ENCODE measurements at places on chromosomes 1 and 21.

DNA sequence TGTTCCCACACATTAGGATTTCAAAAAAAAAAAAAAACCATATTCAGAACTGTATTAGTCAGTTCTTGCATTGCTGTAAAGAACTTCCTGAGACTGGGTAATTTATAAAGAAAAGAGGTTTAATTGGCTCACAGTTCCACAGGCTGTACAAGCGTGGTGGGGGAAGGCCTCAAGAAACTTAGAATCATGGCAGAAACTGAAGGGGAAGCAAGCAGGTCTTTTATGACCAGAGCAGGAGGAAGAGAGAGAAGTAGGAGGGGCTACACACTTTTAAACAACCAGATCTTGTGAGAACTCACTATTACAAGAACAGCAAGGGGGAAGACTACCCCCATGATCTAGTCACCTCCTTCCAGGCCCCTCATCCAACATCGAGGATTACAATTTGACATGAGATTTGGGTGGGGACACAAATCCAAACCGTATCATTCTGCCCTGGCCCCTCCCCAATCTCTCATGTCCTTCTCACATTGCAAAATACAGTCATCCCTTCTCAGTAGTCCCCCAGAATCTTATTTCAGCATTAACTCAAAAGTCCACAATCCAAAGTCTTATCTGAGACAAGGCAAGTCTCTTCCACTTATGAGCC, 51.8 kb downstream of the POU2F1 start:
- DNase-seq, result no peak

DNA sequence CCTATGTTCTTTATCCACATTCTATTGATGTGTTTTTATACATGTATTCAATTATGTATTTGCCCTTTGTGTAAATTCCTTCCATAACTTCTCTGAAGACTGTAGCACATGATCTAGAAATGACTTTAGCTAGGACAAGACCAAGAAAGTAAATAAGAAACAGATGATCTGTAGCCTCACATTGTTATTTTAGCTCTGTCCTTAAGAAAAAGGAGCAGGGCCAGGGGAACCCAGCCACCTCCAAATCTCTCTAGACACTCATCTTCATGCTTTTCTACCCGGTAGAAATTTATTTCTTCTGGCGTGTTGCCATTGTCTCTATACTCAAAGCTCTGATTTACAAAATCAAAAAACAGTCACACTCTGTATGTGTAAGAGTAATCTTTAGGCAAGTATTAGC, 27.1 kb downstream of the CDC7 start:
- no peak for DNase-seq

DNA sequence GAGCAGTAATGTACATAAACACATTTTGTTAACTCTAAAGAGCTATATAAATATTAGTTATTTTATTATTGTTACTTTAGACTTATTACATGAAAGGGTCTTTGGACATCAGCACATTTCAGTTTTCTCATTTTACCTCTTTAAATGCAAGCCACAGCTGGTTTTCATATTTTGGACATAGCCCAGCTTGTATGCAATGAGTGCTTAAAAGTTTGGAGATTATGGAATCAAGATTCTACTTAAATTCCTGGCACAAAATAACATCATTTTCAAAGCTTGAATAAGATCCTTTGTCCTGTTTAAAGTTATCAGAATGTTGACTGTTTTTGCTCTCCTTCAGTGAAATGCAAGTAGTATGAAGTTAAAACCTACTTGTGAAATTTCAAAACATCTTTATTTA, 15.5 kb upstream of the LEPR start:
- DNase-seq, result no peak

DNA sequence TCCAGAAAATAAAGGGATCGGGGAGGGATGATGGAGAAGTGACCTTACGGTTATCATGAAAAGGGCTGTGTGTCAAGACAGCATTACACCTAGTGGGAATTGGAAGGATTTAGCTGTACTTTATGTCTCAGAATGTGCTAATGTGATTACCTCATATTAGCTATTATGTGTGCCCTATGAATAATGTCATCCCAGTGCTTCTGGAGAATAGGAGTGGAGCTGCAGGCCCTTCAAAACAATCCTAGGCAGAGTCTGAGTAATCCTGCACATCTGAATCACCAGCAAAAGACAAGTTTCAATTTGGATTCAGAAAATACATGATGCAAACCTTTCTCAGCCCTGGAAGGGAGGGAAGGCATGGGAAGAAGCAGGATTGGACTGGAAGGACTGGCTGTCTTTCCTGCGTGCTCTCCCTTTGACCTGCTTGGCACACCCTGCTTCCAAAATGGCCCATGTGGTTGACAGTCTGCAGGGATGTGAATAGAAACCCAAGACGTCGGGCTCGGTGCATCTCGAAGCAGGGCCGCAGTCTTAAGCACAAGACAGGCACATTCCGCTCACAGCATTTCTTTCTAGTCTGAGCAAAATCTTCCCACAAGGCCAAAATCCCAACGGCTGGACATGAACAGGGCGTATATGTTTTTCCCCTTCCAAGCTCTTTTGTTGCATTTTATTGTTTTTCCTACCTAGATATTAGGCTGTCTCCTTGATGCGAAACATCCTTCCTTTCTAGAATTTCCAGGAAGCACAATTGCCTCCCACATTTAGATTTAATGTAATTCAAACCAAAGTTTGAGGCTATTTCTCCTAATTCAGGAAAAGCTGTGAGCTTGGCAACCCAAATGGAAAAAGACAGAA, 54.3 kb upstream of the TARBP1 start:
- DNase-seq, result no peak

GRCh38 chr1:18794561-18794960, 64.9 kb downstream of the TAS1R2 start:
- no peak for DNase-seq

- peak; percentile 26 for DNase-seq
Measured at GRCh38 chr1:31715087-31715872, 11.5 kb upstream of the COL16A1 start.

DNA sequence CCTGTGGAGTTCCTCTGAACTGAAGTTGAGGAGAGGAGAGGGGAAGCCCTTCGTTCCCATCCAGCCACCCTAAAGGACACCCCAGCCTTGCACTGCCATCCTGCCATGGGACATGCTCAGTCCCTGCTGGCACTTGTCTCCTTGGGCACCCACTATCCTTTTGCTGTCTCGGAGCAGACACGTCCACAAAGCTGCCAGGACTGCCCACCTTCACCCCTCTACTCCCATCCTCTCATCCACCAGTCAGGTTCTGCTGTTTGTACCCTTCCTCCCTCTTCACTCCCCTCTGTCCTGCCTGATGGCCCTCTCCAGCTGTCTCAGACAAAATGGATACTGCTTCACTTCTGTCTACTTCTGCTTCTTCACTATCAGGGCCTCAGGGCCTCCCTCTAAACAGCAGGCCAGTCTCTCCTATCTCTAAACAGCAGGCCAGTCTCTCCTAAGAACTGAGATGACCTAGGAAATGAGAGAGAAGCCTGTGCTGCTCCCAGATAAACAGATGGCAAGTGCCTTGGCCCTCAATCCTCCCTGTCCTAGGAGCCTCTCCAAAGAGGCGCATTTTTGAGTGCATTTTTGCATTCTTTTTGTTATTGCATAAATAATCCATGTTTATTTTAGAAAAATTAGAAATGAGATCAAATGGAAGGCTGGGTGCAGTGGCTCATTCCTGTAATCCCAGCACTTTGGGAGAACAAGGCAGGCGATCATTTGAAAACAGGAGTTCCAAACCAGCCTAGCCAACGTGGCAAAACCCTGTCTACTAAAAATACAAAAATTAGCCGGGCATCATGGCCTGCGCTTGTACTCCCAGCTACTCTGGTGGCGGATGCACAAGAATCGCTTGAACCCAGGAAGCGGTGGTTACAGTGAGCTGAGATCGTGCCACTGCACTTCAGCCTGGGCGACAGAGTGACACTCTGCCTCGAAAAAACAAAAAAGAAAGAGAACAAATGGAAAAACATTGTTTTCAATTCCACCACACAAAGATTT, 4.4 kb upstream of the PYCR2 start:
- peak; percentile 7 for DNase-seq

- no peak for DNase-seq
Measured at GRCh38 chr1:30313584-30313983, 409.8 kb downstream of the MATN1 start.

- DNase-seq, result no peak
Measured at GRCh38 chr1:101295209-101295608, 58.4 kb downstream of the S1PR1 start.

- no peak for DNase-seq
Measured at GRCh38 chr1:26278303-26278702, 1.6 kb upstream of the SH3BGRL3 start.

DNA sequence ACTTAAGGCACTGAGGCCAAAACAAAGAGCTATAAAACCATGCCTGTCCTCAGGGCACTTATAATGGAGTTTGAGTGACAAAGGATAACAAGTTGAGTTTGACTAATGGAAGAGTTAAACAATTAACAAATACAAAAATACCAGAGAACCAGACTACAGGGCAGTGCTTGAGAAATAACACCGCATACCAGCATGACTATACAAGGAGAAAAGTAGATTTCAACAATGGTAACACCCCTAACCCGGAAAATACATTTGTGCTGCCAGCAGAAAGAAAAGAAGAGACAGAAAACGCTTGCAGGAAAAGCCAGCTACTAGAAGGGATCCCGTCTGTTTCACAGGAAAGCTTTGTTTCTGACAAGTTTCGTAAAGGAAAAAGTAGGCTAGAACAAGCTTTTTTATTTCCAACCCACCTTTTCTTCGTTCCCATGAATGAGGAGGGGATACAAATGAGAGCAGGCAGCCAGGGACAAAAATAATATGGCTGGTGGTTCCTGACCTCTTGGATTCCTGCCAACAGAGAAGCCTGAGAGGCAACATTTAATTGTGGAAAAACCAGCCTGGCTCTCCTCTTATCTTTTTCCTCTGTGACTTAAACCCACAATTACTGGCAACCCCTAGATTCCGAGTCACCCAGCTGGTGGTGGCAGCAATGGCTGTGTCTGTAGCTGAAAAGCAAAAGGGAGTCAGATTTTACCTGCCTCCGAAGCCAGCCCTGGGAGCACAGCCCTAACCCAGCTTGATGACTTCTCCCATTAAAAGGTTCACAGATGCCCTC, 56.5 kb downstream of the WLS start:
- no peak for DNase-seq

- DNase-seq, result no peak
Measured at GRCh38 chr1:42152119-42152518, 1.1 kb upstream of the GUCA2B start.

DNA sequence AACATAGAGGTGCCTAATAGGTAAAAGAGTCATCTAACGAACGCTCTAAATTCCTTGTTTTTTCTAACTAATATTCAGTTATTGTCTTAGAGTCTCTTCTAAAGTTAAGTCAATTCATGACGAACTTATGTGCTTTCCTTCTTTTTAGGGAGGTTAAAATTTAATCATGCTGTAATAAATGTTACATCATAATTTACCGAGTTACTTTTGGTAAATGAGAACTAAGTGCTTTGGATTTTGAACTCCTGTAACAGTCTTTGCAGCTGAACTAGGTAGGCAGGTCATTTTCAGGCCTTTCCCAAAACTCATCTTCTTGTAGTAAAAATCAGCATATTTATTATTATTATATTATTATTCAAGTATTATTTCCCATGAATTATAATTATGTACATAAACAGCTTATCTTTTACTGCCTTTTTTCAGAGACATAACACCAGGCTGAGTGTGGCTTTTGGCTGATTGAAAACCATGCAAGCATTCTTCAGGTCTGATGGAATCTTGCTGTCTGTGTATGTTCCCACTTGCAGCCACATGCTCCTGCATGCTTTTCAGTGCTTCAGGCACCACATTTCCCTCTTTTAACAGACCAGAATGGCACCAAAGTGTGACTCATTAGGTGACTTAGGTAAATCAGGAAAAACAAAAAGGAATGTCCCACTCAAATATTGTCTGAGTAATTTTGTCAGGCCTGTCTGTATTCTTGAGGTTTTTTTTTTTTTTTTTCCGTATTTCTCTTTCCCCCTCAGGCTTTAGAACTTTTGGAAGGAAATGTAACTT, 81.0 kb upstream of the CD55 start:
- no peak for DNase-seq

DNA sequence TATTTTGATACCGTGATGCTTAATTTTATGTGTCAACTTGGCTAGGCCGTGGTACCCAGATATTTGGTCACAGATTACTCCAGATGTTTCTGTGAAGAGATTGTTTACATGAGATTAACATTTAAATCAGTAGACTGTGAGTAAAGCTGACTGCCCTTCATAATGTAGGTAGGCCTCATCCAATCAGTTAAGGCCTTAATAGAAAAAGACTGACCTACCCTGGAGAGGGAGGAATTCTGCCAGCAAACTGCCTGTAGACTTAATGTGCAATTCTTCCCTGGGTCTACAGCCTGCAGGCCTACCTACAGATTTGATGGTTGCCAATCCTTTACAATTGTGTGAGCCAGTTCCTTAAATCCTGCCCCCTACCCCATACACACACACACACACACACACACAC, 4.3 kb downstream of the SETSIP start:
- DNase-seq, result no peak

DNA sequence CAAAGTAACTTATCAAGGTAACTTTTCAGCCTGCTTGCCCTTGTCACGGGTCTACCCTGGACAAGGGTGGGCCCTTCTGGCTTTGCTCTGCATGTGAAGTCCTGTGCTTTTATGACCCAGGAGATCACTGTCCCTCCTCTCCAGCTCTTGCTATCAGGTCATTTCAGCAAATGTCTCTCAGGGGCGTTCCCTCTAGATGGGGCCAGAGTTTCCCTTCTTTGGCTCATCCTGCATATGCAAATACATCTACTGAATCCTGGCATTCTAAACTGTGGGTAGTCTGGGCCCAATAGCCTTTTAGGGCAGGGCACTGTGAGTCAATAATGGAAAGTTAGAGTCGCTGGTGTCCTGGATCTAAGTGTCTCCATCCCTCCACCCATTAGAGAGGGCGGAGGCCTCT, 366.9 kb upstream of the USP24 start:
- DNase-seq, result no peak

- no peak for DNase-seq
Measured at GRCh38 chr1:213984387-213985208, 3.2 kb upstream of the PROX1 start.

DNA sequence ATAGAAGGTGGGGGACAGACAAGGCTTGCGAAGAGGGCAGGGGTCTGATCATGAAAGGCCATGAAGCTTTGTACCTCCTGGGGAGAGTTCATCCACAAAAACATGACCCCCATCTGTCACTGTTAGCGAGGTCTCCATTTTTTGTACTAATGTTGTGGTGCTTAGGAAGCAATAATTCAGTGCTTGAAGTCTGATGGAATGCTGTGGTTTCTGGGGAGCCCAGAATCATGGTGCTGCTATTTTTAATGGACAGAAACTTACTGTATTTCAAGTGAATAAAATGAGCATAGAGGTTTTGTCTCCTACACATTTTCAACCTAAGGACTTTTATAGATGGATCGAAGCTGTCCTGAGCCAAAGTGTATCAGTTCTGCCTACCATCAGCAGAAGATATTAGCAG, 28.2 kb upstream of the RGL1 start:
- no peak for DNase-seq

All from activated T-cell treated with anti-CD3 and anti-CD28 coated beads for 24 hours (primary cell).